Stimulated activated CD8-positive, alpha-beta memory T cell treated with anti-CD3 and anti-CD28 coated beads, Interleukin-2, amount 100 ng/mL, for 48 hours (primary cell): ENCODE measurements at places on chromosomes 11 and 22.

DNA sequence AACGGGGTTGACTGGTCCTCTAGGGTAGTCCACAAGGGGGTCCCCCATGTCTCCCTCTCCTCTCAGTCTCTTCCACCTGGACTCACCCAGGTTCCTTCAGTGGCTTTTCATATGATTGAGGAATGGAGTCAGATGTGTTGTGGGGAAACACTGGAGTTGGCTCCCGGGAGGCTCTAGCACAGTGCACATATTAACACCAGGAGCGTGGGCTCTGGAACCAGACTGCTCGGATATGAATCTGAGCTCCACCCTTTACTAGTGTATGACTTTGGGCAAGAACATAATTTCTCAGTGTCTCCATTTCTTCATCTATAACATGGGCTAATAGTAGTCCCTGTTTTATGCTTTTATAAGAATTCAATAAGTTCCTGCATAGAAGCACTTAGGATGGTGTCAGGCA, 157.0 kb downstream of the GRIK4 start:
- DNase-seq = no peak

- no peak for DNase-seq
Measured at GRCh38 chr11:17816232-17816931, 81.8 kb downstream of the KCNC1 start.

DNA sequence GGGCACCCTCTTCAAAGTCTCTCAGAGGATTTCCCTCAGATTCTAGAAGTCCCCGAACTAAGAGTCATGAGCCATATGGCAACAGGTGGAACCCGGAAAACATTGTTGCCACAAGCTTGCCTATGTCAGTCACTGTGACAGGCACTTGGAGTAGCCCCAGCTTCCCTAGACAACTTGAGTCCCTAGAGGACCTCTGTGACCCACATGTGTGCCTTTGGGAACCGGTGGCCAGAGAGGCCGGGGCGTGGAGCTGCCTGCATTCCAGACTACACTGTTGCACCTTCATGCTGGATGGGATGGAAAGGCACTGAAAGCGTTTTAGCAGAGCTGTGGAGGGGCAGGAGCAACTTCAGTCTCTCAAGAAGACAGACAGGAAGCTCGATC, 12.1 kb downstream of the SLC37A2 start:
- DNase-seq = no peak

GRCh38 chr11:95516786-95517185, 272.8 kb downstream of the FAM76B start:
- no peak for DNase-seq

DNA sequence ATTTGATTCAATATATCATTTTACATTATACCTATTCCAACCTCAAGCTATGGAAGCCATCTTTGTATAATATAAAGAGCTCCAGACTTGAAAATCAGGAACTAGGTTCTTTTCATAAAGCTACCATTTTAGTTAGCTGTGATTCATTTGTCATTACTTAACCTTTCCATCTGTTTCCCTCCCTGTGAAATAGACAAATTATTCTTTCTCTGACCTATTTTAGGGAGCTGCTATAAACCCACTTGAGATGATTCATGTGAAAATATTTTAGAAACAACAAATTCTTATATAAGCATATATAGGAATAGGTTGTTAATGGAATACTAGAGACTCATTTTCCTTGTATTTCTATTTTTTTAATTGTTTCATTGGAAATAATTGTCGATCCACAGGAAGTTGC, 1012.1 kb downstream of the OPCML start:
- DNase-seq = no peak

DNA sequence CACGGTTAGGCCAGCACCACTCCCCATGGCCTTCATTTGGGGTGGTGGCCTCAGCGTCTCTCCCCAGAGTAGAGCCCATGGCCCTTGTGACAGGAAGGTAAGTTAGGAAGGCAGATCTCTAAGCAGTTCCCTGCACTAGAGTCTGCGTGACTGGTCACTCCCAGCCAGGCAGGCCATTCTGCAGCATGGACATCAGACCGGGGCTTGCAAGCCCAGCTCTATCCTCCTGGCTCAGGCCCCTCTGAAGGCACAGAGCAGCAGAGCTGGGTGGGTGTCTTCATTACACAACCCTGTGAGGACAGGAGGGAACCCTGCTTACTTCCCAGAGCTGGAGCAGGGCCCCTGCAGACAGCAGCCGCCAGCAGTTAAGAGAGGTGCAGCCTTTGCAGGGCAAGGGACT, 77.3 kb downstream of the PIWIL3 start:
- DNase-seq = no peak

DNA sequence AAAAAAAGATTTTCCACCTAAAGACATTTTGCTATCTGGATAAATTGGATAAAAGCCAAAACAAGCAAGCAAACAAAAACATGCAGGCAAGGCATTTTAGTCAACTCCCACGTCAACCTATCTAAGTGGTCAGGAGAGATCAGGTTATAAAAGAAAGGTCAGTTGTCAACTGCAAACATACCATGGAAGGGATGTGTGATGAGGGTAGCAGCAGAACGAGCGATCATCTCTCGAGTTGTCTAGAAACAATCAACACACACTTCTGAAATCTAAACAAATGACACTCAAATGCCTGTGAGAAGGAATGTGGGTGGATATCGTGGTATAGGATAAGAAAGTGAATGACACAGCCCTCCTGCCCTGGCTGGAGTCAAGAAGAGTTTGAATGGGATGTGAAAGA, 10.9 kb downstream of the MTCH2 start:
- DNase-seq = no peak

- no peak for DNase-seq
Measured at GRCh38 chr11:99079576-99079975, 58.8 kb downstream of the CNTN5 start.

GRCh38 chr11:36376009-36376887, 80.2 kb downstream of the PRR5L start:
- no peak for DNase-seq

- DNase-seq = no peak
Measured at GRCh38 chr11:21921151-21921550, 271.7 kb upstream of the ANO5 start.

- DNase-seq = no peak
Measured at GRCh38 chr11:11480971-11481370, 127.9 kb upstream of the CSNK2A3 start.

DNA sequence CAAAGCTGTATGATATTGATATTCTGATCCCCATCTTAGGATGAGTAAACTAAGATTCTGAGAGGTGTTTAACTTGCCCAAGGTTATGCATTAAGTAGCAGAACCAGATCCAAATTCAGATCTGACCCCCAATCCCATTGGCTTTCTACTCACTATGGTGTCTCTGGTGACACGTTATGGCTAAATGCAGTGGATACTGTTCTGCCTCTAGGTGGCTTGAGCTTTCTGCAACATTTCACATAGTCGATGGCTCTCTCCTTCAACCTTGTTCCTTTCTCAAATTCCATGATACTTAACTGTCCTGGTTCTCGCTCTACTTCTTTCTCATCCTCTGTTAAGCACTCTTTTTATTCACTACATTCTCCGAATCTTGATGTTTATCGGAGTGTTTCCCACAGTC, 9.4 kb downstream of the C11orf97 start:
- no peak for DNase-seq

GRCh38 chr11:99739464-99740089, 718.8 kb downstream of the CNTN5 start:
- no peak for DNase-seq

DNA sequence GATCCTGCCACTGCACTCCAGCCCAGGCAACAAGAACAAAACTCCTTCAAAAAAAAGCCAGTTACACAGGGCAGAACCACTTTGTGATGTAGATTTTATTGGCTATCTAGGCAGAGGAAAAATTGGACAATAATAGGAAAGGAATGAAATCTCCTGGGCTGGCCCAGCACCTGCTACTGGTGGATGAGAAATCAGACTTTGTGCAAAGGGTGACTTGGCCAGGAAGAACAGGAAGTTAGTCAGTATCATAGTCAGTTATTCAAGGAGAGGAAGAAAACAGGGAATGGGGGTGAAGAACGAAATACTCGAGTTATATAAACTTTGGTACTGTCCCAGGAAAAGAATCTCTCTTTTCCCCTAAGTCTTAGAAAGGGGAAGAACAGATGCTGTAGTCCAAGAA, 11.0 kb upstream of the SPTBN2 start:
- no peak for DNase-seq

DNA sequence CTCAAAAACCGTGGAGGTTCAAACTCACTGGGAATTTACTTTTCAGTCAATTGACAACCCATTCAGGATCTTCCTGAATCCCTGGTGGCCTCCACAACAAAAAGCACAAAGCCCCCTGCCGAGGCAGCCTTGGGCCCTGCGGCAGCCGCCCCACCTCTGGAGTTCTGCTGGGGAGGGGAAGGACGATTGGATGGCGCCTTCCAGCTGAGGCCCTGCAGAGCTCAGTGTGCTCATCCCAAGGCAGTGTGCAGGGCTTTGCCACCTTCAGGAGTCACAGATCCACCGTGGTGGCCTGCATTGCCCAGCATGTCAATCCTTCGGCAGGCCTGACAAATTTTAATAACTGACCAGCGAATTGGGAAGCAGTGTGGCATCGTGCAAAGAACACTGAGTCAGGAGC, 7.4 kb downstream of the ZFTA start:
- no peak for DNase-seq

DNA sequence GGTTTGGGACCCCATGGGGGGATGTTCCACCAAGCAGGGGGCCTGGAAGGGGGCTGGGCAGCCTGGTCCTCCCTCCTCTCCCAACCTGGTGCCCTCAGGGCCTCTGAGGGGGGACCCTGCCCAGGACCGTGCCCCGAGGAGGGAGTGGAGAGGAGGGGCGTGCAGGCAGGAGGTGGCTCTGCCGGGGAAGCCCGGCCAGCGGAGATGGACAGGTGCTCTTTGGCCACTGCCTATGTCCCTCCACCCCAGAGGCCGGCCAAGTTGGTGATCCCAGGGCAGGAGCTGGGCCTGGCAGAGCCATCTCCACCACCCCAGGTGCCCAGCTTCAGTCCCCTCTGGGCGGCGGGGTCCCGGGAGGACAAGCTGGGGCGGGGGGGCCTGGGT, 2.4 kb downstream of the MUC2 start:
- DNase-seq = no peak

GRCh38 chr11:34190192-34191139, 85.0 kb downstream of the NAT10 start:
- DNase-seq = no peak

DNA sequence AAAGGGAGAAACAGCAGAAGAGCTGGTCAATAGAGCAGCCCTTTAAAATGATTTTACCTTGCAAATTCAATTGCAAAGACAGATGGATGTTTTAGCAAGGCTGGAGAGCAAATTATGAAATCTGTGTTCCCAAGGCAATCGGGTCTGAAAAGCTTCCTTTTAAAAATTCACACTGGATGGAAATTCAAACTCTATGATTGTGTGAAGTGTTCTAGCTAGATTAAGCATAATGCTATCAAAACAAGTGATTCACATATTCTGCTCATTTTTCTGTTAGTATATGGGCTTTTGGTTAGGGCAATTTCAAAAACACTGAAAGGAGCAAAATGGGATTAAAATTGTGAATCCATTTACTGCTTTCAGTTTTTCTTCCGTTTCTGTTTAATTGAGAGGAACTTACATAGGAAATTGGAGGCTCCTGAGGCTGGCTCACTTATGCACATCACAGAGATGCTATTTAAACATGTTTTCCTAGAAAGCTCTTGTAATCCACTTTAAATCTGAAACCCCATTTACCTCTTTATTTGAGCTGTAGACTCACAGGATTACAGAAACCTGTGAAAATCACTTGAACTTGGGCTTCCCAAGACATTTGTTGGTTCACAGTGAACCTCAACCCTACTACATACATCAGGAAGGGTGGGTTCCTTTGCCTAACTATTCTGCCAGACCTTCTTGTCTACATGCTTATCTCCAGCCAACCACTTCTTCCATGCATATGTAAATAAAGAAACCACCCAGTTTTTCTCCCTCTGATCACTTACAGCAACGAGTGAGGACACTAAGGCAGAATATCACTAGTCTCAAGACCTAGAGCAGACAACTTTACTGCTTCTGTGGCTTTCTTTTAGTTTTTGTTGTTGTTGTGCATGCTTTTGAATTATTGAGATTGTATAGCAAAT, 201.9 kb upstream of the PITPNB start:
- no peak for DNase-seq

GRCh38 chr11:44570411-44571155, 5.1 kb downstream of the CD82 start:
- DNase-seq = no peak

DNA sequence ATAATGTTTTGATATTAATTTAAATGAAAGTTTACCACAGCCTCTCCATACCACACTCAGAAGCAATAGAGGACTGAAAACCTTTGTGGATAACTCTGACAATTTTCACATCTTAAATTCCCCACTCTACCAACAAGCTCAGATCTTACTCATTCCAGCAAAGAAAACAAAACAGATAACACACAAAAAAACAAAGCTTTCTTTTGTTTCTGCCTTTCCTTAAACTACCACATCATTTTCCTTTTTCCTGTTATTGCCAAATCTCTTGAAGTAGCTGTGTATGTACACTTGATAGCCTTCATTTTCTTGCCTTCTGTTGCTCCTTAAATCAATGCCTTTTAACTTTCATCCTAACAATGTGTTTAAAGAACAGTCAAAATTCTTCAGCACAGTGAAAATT, 484.9 kb downstream of the NTM start:
- DNase-seq = no peak

- no peak for DNase-seq
Measured at GRCh38 chr22:21643533-21644357, 1.6 kb downstream of the SDF2L1 start.

- no peak for DNase-seq
Measured at GRCh38 chr11:7590529-7590928, 76.7 kb downstream of the PPFIBP2 start.

GRCh38 chr11:102761646-102762238, 18.7 kb downstream of the MMP10 start:
- DNase-seq = no peak

DNA sequence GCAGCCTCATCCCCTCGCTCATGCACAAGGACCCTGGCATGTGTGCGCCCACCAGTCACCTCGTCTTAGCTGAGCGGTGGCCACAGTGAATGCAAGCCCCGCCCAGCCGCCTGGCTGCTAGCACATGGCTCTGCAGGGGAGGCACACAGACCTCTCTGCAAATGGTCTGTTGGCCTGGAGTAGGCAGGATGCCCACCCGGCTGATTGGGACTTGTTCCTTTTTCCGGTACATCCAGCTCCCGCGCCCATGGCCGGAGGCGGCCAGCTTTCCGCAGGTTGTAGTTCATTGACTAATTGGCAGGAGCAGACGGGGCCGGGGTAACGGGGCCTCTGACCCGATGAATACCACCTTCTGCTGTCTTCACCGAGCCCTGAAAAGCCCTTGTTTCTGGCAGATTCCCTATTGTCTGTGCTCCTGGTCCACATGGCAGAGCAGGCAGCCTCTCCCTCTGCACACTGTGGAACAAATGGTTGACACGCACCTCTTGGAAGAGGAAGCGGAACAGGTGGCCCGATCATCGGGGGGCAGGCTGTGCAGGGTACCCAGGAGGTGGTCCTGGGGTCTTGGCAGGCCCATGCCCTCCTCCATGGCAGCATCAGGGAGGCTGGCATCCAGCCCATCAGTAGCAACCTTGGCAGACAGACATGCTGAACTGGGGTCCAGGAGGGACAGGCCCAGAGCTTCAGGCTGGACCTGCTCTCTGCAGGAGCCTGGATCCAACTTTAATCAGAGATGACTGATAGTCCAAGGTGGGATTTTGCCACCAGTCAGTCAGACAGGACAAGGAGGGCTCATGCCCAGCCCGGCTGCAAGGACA, 1512.0 kb downstream of the BRD1 start:
- DNase-seq = no peak

GRCh38 chr11:65165410-65166317, 4.4 kb upstream of the SPDYC start:
- no peak for DNase-seq
